ENCODE measurements at places on chromosomes 6 and 20. TPM values are rescaled to one million over a fixed set of nuclear protein-coding genes. Genes with fewer than 3 reads are reported as not detected.
A peak's percentile ranks its signal among the peaks of the same experiment; 100 is the strongest.

The ZNFX1 gene
- total RNA-seq, result 54.5 TPM

The LCA5 gene
- 12.1 TPM for total RNA-seq

- peak; percentile 75 for DNase-seq
Observed at GRCh38 chr20:12966468-12967085, 42.2 kb upstream of the SPTLC3 start.

The ADGRF5 gene
- total RNA-seq, result 15.9 TPM

GRCh38 chr20:53923566-53924369 lies 146.6 kb downstream of the BCAS1 start:
- DNase-seq, result no peak
